ENCODE measurements at places on chromosomes 4 and X.

GRCh38 chr4:39631700-39632079 is 7.0 kb downstream of the SMIM14 start:
- no peak for DNase-seq

DNA sequence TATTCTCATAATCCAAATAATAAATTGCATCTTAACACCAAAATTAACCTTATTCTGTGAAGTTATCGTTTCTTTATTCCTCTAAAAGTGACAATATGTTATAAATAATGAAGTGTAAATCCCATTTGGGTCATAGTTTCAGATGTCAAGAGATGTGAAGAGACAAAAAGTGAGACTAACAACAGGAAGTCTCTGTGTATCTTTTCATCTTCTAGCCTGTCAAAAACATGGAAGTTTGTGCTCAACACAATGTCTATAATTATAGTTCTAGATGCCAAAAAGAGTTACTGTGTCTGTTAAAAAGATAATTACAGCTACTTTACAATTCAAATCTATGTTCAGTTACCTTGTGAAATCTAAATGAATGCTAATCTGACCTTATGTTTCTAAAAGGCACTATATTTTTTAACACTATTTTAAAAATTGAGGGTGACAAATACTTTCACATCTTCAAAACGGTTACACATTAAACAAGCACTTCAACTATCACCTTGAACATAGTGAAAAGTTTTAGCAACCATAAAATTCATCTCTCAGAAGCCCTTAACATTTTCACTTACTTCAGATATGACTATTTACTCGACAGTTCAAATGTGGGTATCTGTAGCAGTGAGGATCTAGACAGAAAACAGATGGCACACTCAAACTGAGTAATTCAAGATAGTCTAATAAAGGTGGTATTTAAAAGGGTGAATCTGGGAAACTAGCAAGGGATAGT is 509.8 kb downstream of the ARAP2 start:
- DNase-seq = no peak

DNA sequence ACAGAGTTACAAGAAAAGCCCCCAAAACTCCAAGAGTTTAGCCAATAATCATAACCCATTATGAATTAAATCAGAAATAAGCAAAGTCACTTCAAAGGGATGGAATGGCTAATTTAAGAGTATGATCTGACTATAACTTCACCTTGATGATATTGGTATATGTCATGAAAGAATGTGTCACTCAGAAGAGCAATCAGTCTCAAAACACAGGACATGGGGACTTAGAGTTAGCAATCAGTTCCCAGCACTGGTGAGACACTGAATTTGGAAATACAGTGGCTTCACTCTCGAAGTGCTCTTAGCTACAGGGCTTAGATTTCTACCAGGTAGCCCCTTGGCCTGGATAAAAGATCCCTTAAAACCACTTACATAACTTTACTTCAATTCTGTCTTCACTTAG is 65.7 kb upstream of the EXOC1L start:
- no peak for DNase-seq

GRCh38 chr4:176601124-176601523 is 191.6 kb downstream of the VEGFC start:
- DNase-seq = no peak

GRCh38 chr4:107808572-107808971 is 16.2 kb upstream of the SGMS2 start:
- no peak for DNase-seq

DNA sequence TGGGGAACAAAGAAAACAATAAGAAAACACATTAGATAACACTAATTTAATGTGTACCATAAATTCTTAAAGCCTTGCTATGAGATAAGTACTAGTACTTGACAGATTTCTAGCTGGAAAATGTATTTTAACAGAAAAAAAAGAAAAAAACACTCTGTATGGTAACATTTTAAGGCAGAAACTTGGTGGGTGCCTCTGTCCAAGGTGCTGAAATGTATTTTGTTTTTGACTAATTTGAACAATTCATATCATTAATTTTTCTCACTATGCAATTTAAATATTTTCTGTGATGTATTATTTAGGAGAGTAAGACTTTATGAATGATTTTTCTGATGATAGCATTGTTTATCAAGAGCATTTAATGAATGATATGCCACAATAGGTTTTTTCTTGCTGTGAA is 107.5 kb downstream of the GABRG1 start:
- no peak for DNase-seq

GRCh38 chr4:52051615-52052474 is 741 bp downstream of the SPATA18 start:
- DNase-seq = peak; percentile 71

DNA sequence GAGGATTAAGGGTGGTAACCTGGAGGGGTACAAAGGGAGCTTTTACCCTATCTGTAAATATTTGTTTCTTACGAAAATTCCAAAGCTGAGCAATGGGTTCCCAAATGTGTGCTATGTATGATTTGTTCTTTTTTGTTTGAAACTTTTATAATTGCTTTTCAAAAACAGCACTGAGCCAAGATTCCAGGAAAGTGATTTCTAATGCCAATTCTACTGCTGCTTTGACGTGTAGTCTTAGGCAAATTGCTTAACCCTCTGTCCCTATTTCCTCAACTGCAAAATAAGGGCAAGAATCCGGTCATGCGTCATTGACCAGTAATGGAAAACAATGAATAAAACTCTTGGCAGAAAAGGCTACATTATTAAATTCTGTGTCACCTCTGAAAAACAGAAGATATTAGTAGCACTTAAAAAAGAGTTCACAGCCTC is 454.7 kb downstream of the IL15 start:
- no peak for DNase-seq

- DNase-seq = no peak
These were observed 2313.1 kb upstream of the AGA start for GRCh38 chr4:179755322-179755721.

DNA sequence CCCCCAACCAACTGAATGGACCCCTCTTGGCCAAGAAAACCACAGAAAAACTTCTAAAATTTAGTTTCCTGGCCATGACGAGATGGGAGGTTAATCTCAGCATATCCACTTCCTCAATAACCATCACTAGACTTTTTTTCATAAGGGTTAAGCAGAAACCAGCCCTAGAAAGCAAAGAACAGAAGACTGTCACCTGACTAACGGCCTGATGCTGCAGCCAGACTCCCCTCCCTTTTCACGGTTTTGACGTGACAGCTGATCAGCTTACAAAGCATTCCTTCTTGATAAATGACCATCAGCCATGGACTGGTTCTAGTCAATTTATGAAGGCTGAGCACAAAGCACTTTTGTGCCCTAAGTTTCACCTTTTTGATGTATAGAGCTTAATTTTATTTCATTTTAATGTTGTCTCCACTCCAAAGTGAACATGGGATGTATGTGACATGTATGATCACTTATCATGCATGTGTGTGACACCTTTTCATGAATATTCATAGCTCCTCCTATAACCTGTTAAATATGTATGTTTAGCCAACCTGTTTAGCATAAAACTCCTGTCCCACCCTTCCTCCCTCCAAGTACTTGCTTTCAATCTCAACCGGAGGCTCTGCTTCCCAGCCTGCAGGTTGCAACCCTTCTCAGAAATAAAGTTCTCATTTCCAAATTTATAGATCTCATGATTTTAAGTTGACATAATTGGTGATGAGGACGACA is 56.3 kb downstream of the SERTM2 start:
- DNase-seq = no peak

DNA sequence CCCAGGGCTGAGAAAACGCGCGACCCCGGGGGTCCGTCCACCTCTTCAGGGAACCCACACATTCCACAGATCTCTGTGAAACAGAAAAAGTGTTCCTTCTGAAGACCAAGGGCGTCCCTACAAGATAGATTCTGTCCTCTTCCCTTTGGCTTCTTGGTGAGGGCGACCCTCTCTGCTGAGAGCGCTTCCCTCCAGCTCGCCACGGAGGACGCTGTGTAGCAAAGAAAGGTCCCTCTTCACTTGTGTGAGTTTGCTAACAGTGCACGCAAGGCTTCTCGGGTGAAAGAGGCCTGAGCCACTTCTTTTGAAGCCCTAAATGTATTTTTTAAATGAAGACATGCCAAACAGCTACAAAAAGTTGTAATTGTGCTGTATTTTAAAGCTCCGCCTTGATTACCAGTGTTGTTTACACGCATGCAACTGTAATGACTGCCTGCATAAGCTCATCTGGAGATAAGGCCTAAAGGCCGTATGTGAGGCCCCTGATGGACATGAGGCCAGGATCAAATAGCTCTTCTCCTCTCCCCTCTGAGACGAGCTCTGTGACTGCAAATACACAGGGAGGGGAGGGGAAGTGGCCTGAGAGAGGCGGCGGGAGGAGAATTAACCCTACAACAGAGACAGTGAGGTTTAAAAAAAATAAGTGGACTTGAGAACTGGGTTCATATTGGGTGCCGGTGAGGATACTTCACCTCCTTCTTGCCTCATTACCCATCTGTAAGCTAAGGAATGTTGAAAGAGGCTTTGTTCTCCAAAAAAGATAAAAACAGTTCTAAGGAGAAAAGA is 95.5 kb downstream of the SOWAHB start:
- DNase-seq = no peak

DNA sequence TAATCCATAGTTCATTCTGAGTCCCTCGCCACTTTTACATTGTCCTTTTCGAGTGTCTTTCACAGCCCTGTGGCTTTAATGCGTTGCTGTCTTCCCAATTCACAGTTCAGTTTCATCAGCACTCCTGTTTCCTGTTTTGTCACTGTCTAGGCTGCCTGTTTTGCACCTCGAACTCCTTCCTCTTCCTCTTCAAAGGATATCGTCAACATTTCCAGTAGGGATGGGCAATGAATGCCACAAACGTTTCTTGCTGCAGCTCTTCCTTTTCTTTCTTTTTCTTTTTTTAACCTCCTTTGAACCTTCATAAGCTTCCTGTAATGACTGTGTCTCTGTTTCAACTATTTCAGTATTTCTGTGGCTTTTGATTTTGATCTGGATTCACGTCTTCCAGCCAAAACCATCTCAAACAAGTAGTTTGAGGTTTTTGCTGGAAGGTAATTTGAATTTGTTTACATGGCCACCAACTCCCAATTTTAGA is 105.4 kb downstream of the ANXA3 start:
- no peak for DNase-seq

GRCh38 chr4:8556341-8557150 is 23.6 kb upstream of the GPR78 start:
- DNase-seq = no peak

DNA sequence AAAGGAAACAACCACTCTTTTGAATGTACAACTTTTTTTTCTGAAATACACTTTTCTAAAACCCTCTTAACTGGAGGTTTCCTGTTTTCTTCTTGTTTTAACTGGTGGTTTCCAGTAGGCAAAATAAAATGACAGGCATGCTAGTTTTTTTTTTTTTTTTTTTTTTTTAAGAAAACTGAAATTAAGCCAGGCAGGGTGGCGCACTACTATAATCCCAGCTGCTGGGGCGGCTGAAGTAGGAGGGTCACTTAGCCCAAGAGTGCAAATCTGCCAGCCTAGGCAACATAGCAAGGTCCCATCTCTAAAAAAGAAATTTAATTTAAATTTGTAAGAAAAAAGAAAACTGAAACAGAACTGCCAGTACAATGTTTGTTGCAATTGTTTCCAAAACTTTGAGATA is 44.0 kb downstream of the TMEM144 start:
- DNase-seq = no peak

Data from D341Med (cell line).